NCI-H526 treated with DMSO at 0.1 percent for 48 hours (cell line): ENCODE measurements at places on chromosomes 13 and 19.
A peak's percentile ranks its signal among the peaks of the same experiment; 100 is the strongest.

GRCh38 chr19:40370997-40371801, 18.8 kb downstream of the HIPK4 start:
- DNase-seq, result no peak

DNA sequence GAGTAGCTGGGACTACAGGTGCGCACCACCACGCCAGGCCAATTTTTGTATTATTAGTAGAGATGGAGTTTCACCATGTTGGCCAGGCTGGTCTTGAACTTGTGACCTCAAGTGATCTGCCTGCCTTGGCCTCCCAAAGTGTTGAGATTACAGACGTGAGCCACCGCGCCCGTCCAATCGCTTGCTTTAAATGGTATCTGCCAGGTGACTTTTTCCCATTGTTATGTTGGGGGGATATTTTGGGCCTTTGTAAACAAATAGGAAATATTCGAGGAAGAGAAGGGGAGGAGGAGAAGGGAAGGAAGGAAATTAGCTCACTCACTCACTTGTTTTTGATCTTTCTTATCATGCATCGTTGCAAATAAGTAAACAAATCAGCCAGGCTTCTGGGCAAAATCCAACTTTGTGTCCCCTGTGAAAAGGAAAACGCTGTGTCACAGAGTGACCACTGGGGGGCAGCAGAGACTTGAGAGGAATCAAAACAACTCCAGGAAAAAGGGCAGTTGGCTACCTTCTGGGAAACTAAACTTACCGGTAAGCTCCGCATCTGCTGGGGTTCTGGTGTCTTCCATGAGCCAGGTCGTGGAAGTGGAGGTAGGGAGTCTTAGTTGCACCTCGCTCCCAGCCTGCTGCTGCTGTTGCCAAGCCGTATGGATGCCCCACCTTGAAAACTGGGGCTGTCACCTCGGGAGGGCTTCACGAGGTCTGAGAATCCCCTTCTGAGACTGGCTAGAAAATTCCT, 9.3 kb upstream of the RANBP3 start:
- DNase-seq, result peak; percentile 68

- DNase-seq, result no peak
These were observed 1.2 kb downstream of the CPAMD8 start for GRCh38 chr19:17025361-17025760.

DNA sequence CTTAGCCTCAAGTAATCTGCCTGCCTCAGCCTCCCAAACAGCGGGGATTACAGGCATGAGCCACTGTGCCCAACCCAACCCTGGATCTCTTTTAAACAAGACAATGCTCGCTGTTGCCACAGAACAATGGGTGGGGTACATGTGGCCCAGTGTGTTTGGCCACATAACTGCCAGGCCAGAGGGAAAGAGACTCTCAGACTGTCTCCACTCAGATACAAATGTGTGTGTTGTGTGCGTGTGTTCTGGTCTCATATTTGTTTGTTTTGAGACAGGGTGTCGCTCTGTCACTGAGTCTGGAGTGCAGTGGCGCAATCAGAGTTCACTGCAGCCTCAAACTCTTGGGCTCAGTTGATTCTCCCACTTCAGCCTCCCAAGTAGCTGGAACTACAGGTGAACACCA, 25.8 kb downstream of the LDLR start:
- DNase-seq, result no peak

DNA sequence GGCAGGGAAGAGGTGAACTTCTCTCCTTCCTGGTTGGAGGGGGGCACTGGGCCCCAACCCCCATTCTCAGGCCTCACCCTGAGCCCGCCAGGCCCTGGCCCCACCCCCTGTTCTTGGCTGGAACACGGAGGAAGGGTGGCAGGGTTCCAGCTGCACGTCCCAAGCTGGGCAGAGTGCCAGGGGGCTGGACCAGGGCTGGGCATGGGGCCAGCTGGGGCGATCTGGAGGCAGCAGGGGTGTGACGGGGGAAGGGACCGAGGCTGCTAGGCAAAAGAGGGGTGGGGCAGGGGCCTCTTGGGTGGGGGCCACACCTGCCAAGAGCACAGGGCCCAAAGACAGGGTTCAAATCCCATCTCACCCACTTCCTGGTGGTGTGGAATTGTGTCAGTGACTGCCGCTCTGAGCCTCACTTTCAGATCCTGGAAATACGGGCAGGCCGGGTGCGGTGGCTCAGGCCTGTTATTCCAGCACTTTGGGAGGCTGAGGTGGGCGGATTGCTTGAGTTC, 2.2 kb downstream of the HIF3A start:
- no peak for DNase-seq

GRCh38 chr19:39554701-39555311, 14.8 kb upstream of the EID2 start:
- DNase-seq, result no peak

DNA sequence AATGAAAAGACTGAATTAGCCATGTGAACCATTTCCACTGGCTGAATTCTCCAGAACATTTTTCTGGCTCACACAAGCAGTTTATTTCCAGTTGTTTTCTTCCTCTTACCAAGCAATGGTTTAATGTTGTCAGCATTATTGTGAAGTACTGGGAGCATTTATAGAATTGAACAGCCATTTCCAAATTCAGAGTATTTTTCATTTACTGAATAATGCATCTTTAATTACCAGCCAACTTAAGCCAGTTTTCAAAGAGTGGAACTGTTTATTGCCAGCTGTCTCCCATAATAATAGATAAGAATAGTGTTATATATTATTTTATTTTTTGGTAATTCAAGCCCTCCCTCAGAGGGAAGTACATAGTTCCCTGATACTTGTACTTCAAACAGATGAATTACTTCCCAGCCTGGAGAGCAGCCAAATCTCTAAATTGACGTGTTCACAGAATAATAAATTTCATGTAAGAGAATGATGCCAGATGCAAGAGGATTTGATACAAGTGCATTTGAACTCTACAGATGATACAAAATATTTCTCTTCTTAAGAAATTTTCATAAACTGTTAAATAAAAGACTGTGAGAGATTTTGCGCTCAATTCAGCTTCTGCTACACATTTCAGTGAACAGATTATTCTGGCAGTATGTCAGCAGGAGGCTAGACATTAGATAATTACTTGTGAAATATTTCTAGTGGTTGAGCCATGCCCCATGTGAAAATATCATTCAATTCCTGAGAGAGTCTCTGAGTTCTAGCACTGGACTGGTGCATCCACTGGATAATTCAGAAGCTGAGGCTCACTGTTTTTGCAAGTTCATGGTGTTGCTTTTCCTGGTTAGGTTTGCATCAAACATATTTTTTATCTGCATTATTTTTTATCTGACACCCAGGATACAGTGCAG, 315.9 kb downstream of the SLC7A1 start:
- DNase-seq, result no peak

DNA sequence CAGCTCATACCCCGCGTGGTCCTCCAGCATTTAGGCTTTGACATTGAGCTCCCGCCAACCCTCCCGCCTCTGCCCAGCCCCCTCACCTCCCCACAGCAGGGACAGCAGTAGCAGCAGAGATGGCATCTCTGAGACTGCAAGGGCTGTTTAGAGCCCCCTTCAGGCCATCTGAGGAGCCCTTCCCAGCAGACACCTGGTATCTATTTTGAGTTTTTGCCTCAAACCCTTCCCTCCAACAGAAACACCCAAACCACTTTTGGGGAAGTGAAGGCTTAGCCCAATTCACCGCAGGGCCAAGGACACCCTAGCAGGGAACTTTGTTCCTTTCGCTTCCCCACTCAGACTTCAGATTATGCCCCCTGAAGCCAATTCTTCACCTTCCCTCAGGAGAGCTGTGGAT, 6.3 kb upstream of the ZNF175 start:
- DNase-seq, result no peak

DNA sequence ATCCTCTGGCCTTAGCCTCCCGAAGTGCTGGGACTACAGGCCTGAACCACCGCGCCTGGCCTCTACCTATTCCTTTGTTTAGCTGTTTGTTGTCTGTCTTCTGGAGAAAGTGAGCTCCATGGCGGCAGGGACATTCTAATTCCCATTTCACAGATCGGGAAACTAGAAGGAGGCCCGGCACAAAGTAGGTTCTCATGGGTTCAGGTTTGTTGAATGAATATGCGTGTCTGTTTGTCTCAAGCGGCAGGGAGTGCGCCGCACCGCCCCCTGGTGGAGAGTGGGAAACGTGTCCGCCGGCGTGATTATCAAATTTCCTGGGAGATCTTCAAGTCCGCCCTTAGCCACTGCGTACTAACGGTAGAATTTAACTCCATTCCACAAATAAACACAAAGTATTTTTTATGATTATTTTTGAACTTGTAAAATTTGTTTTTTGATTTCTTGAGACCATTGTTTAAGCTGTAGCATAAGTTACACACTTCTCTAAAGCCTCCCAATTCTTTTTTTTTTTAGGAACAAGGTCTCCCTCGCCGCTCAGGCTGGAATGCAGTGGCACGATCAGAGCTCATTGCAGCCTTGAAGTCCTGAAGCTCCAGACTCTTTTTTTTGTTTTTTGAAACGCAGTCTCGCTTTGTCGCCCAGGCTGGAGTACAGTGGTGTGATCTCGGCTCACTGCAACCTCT, 8.9 kb upstream of the CCDC9 start:
- DNase-seq, result no peak

GRCh38 chr13:30806784-30807183, 71.4 kb downstream of the ALOX5AP start:
- no peak for DNase-seq

DNA sequence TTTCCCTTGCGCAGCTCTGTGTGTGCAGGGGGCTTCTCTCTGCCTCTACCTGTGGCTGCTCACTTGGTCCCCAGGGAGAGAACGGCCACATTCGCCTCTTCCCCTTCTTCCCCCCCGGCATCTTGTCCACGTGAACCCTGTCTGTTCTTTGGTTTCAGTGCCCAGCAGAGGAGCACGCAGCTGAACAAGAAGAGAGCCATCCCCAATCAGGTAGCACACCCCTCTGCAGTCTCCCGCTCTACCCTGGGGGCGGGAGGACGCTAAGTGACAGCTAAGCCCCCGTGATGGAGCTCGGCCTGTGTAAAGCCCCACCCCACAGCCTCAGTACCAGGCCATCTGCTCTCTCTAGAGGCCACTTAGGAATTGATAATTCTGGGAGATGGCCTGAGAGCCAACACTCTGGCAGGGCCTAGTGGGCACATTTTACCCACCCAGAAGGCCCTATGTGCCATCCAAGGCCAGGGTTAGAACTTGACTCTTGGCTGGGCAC, 30.2 kb downstream of the TMED1 start:
- no peak for DNase-seq

DNA sequence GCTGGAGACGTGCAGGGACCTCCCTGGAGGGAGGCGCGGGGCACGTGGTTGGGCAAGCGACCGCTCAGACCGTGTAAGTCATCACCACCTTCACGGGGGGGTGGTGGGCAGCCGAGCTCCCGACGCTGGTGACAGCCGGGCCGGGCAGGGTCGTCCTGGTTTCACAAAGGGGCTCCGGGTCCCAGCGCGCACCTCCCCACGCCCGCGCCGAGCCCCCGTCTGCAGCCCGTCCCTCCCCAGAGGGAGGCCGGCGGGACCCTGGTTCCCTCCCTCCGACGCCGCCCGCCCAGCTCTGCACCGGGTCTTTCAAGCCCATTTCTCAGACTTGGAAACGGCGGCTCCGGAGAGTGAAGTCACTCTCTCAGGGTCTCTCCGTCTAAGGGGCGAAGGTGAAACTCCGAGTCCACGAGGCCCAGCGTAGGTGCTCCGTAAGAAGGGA, 729 bp upstream of the ARID3A start:
- no peak for DNase-seq

DNA sequence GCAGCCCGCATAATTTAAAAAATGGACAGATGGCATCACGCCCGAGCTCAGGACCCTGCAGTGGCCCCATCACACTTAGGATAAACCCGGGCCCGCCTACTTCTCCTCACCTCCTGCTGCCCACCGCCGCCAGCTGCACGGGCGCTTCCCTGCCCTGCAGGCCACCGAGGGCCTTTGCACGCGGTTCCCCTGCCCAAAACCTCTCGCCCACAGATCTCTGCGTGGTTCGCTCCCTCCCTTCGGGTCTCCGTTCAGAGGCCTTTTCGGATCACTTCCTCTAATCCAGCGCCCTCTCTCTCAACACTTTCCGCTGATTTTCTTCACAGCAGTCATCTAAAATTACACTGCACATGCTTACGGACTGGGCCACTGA, 1.8 kb downstream of the SHISA7 start:
- no peak for DNase-seq

DNA sequence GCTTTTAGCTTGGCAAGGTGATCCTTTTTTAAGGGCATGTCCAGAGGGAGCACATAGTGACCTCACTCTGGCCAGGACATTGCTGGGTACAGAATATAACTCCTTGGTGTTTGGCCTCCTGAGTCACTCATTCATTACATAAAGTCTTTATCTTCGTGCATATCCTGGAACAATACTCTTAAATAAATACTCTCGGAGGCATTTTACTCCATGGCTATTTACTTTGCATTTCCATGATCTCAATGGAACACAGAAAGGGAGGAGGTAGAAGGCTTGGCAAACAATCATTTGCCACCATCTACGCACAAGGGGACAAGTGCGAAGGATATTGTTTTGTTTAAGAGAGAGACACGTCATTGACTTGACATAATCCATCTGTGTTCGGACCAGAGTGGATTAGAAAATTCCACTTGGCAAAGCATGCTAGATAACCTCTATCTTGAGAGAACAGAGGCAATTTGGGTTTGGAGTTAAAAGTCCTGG, 210.0 kb downstream of the IRS2 start:
- peak; percentile 37 for DNase-seq

DNA sequence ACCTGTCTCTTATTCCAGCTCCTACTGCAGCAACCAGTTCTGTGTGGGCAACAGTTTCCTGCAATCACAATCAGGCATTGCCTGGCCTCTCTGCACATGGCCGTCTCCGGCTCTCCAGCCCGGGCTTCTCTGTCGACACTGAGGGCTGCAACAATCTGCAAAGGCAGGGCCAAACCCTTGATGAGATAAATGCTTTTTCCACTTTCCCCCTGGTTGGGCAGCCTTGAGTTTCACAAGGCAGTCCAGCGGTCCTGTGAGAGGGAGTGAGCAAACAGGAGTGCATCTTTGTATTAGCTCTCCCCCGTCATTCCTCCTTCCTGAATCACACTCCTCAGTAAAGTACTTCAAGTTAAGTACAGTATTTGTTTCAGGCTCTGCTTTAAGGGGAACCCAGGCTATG, 40.7 kb upstream of the VWA8 start:
- no peak for DNase-seq

- DNase-seq, result no peak
These were observed 39.4 kb upstream of the DGKH start for GRCh38 chr13:42009057-42009456.

- DNase-seq, result no peak
These were observed 20.1 kb downstream of the GPATCH1 start for GRCh38 chr19:33100894-33101644.

DNA sequence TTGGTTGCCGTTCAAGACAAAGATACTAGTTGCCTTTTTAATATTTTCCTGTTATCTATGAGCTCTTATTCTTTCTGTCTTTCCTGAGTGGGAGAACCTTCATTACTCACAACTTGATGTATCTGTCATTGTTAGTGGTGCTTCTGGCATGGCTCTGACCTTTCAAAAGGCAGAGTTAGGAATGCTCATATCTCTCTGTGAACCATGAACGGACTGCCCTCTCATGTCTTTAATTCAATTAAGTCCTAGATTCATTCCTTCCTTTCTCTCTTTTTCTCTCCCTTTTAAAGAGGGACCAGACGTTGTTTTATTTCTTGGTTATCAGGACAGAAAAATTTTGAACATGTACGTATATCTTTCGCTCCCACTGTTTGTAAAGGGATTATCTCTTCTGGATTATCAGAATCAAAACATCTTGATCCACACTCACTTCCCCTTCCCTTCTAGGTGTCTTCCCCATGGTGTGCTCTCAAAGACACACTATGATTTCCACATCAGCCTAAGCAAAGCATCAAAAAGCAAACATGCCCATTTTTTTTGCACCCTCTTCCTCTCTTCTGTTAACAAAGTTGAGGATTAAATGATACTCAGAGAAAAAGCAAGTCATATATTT, 90.3 kb downstream of the LRCH1 start:
- DNase-seq, result no peak

GRCh38 chr19:29446361-29446760, 79.4 kb upstream of the VSTM2B start:
- DNase-seq, result no peak
